ENCODE measurements at places on chromosomes 11 and 22.
A peak's percentile ranks its signal among the peaks of the same experiment; 100 is the strongest.

DNA sequence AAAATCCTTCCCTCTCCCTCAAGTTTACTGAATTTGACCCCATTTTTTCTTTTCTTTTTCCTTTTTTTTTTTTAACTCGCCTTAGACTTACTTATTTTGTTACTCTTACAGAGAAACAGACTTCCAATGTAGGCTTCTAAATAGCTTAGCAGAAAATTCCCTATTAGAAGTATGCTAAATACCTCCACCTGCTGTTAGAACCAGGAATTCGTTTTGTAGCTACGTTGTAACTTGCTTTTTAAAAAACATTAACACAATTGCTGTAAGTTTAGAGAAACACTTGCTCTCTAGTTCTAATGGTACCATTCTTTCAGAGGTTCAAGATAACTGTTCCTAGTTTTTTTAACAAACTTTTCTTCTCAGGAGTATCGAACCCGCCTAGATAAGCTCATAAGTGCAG, 324.2 kb downstream of the DCDC1 start:
- peak; percentile 28 for DNase-seq

GRCh38 chr11:110431051-110431672, 1.4 kb downstream of the FDX1 start:
- peak; percentile 12 for DNase-seq

- DNase-seq = no peak
Measured at GRCh38 chr11:11525283-11525682, 96.5 kb downstream of the GALNT18 start.

- DNase-seq = no peak
Measured at GRCh38 chr11:62466444-62466843, 47.6 kb downstream of the SCGB1A1 start.

GRCh38 chr11:10722307-10722706, 28.7 kb upstream of the CTR9 start:
- DNase-seq = no peak

DNA sequence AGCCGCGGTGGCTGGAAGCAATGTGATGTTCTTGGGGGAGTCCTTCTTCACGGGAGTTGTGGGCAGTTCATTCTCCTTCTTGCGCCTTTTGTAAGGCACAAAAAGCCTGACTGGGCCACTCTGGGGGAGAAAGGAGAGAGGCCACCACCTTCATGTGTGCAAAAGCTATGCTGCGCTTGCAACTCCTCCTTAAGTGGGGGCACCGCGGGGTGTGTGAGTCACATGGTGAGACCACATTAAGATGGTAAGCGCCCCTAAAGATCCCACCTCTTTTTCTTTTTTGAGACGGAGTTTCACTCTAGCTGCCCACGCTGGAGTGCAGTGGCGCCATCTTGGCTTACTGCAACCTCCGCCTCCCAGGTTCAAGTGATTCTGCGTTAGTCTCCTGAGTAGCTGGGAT, 14.1 kb downstream of the DEAF1 start:
- DNase-seq = no peak

DNA sequence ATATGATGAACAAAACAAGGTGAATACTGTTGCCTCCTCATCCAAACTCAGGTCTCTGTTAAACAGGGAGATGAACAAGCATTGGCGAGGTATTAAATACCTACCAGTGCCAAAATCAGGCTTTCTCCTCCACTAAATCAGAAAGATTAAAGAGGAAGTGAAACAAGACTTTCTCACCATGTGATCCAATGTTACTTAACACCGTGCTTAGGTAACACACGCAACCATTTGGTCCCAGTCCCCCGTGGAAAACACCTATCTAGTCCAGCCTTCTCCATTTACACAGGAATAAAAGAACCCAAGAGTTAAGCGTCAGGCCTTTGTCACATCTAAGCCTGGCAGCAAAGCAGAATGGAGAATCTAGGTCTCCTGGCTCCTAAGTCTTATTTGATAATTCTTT, 34.5 kb downstream of the TENM4 start:
- DNase-seq = no peak

DNA sequence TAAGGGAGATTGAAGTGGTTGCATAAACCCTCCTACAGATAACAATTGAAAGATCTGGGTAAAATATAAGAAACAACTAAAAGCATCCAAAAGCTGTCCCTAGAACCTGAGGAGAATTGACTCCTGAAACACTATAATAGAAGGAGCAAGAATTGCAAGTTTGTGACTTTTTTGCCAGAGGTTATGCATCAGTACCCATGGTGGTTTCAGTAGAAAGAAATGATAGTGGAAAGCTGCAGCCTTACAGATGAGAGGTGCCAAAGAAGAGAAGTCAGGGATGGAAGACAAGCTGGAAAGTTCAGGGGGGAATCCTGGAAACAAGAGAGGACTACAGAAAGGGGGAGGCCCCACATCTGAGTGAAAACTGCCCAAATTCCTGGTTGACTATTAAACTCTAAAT, 80.7 kb downstream of the PACS1 start:
- DNase-seq = peak; percentile 43

- no peak for DNase-seq
Measured at GRCh38 chr11:5336331-5336730, 7.0 kb downstream of the OR51B5 start.

DNA sequence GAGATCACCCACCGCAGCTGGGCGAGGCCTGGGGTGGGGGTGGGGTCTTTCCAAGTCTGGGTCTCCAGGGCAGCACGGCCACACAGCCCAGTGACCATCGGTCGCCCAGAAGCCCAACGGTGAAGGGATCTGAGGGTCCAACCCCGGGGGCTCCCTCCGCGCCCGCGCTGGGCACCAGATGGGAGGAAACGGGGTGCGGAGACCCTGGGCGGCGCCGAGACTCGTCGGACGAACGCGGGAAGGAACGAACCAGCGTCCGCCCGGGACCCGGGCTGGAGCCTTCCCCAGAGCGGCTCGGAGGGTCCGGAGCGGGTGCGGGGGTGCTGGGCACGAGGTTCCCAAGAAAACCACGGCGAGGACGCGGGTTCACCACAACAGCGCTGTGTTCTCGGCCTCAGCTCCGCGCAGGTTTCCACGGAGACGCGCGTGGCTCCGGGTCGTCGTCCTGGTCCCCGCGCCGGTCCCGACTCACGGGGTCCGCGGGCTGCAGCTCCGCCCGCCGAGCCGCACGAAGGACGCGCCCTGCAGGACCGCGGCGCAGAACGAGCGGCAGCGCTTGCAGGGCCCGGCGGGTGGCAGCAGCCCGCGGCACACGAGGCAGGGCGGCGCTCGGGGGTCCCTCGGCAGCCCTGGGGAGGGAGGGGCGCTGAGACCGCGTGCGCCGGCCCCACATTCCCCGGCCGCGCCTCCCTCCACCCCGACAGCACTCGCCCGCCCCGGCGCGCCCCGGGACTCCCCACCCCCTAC, 2.3 kb upstream of the IL17REL start:
- DNase-seq = no peak

GRCh38 chr11:93487032-93487483, 56.1 kb downstream of the SMCO4 start:
- DNase-seq = no peak

DNA sequence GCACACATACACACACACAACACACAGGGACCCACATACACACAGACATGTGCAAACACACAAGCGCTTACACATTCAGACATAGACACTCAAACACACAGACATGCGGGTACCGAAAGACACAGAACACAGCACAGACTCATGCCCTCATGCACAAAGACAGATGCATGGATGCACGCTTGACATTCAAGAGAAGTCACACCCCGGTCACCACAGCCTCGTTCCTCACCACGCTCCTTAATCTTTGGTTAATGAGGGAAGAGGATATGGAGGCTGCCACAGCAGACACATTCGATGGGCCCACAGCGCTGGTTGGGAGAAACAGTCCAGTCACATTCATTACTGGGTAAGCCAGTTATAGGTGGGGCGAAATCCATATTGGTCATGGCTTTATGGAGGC, 51.9 kb upstream of the EIF3D start:
- DNase-seq = no peak

DNA sequence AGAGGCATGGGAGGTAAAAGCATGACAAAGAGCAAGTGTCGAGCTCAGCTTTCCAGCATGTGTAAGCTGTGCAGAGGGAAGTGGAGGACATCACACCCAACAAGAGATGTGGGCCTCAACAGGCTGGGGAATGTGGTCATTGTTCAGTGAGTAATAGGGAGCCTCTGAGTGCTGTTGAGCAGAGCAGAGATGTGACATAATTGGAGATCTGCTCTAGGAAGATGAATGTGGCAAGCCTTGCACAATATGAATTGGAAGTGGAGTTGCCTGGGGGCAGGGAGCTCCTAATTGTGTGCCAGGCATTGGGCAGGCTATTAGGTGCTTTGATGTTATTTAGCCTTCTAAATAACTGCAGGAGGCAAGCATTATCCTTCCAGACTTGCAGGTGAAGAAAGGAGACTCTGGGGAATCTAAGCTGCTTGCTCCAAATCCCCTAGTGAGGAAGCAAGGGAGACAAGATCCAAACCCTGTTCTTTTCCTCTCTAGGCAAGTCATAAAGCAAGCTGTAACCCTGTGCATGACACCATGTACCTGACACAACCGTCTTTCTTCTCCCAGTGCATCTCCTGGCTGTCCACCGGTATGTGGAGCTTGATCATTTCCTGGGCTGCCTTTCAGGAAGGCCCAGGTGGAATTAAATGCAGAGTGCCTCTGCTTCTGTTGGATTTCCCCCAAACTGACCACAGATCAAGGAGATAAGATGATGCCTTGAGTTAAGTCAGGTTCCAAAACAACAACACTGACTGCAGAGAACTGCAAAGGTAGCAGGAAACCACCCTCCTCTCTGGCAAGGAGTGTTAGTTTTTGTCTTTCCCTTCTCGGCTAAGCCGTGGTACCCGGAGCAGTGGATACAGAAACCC, 221.4 kb downstream of the TENM4 start:
- DNase-seq = no peak

DNA sequence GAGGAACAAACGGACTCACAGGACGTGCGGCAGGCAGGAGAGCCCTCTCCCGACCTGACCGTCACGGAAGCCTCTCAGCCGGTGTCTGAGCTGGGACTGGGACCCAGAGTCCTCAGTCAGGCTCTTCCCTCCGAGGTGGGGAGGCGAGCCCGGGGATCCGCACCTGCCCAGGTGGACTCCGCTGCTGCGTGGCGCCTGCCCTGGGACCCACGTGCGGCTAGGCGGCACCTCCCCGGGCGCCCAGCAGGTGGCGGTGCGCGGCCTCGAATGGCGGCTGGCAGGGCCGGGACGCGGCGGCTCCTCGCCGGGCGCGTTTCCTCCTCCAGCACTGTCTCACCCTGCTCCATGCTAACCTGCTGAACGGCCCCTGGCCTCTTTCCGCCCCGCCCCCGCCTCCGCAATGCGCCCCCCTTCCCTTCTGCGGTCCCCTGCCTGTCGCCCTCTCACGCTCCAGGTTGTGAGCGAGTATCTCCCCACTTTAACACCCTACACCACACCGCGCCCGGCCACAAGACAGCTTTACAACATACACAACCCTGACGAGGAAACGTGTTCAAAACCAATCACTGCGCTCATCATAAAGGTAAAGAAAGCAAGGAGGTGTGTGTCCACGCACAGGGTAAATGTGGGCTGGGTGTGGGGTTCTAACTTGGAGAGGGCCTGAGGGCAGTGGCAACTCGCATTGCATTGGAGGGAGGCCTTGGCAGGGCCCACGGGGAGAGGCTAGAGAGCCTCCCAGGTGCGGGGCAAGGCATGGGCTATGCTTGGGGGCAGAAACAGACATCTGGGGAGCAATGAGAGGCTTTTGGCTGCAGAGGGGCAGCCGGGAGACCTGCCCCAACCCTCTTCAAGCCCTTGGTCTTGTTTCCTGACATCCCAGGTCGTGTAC, 25.9 kb upstream of the ATXN10 start:
- peak; percentile 63 for DNase-seq

GRCh38 chr22:50563413-50564160, 868 bp upstream of the SYCE3 start:
- no peak for DNase-seq

- DNase-seq = no peak
Measured at GRCh38 chr11:47296045-47296444, 26.1 kb downstream of the MADD start.

GRCh38 chr11:132357811-132358572, 987.6 kb downstream of the NTM start:
- no peak for DNase-seq

- DNase-seq = peak; percentile 44
Measured at GRCh38 chr11:72652873-72653630, 21.2 kb downstream of the PDE2A start.

GRCh38 chr22:48955351-48956311, 872.0 kb downstream of the BRD1 start:
- DNase-seq = no peak

- DNase-seq = no peak
Measured at GRCh38 chr22:23553438-23553837, 26.7 kb downstream of the IGLL1 start.

DNA sequence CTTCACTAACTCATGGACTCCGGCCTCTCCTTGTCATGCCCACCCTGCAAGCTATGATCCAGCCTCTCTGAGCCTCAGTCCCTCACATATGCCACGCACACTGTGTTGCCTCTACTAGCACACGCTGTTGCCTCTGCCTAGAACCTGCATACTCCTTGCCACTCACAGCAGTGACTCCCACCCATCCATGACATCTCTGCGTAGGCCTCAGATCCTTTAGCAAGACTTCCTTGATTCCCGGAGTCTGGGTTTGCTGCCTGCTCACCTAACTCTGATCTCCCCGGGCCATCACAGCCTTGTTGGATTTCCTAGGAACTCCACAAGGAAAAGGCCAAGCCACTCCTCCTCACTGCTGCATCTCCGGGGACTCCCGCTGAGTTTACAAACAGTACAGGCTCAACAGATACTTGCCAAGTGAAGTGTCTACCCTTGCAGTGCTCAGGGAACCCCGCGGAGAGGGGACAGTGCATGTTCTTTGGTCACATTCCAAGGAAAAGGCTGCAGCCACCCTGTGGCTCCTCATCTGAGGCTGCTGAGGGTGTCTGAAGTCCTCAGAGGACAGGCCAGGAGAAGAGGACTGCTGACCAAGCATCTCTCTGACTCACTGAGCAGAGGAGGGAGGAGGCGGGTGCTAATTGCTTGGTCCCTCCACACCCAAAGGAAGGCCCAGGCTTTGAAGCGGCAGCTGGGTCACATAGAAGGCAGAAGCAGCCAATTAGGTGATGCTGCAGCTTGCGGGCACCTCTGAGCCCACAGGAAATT, 42.4 kb upstream of the NAV2 start:
- no peak for DNase-seq

- no peak for DNase-seq
Measured at GRCh38 chr11:35077709-35078469, 61.1 kb upstream of the CD44 start.

GRCh38 chr11:29129844-29130243, 887.0 kb downstream of the KCNA4 start:
- no peak for DNase-seq

DNA sequence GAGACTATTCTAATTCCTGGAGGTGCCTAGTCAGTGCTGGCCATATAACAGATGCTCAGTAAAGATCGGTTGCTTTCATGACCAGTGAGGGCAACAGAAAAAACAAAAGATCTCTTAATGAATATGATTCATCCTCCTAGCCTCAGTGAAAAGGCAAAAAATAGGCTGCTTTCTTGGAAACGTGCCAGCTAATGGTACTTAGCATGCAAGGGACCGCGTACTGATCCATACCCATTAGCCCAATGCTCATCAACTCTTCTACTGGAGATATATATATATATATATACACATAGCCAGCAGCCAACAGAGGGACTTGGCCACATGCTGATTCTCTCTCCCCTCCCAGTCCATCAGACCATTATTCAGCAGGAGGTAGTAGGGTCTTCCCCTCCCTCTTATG, 320.4 kb downstream of the KIRREL3 start:
- DNase-seq = peak; percentile 20
